ENCODE measurements at places on chromosomes 12 and 14. TPM values are rescaled to one million over a fixed set of nuclear protein-coding genes. Genes with fewer than 3 reads are reported as not detected.

- DNase-seq: peak; percentile 78
Measured at GRCh38 chr14:54652188-54652587, 85.3 kb downstream of the SAMD4A start.

TAS2R46 gene
- 0.46 TPM for total RNA-seq

C1QL4 gene
- 2.1 TPM for total RNA-seq

- no peak for DNase-seq
Measured at GRCh38 chr12:53955036-53955775, 503 bp downstream of the HOXC12 start.

DCN gene
- 1.9 TPM for total RNA-seq

SIX6 gene
- not detected for total RNA-seq

PRKD1 gene
- total RNA-seq: 8.2 TPM

GRCh38 chr14:61662437-61663311, 32.6 kb upstream of the HIF1A start:
- no peak for DNase-seq

NDUFB1 gene
- 126 TPM for total RNA-seq

GRCh38 chr12:29376118-29376517, 4.9 kb downstream of the ERGIC2 start:
- no peak for DNase-seq

GRCh38 chr12:53764615-53765014, 12.8 kb upstream of the CISTR start:
- DNase-seq: no peak

DNA sequence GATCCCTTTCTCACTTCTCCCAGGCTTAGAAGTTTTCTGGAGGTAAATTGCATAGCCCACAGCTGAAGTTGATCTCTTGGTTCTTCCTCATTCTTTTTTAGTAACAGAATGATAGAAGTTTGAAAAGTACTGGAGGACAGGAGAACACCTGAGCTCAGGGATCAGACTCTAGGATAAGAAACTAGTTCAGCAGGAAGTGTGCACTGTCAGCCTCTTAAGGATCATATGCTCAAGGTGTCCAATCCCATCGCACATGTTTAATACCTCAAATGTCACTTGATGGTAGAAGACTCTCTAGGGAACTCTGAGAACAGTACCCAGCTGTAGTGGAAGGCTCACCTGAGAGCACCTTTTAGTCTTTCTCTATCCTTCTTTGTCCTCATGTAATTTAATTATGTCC, 14.7 kb upstream of the LIMA1 start:
- DNase-seq: no peak

GRCh38 chr14:102472791-102473150, 36.8 kb downstream of the ANKRD9 start:
- DNase-seq: no peak

- no peak for DNase-seq
Measured at GRCh38 chr12:19909418-19909817, 458.9 kb upstream of the PDE3A start.

DNA sequence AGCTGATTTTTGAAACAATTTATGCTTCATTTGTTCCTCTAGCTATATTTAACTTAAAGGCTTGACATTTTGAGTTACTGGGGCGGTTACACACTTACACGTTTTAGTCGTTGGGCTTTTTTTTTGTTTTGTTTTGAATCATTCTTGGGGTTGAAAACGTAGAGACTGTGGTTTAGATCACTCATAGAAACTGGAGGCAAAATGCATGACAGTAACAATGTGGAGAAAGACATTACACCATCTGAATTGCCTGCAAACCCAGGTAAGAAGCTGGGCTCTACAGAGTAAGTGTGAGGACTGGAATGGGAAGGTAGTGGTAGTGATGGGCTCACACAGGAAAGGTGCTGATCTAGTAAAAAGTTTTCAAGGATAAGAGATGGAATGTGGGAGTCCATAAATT, at the start of gene CLEC2D:
Gene CLEC2D, plus strand, starts transcription at position 180 of the 400 bp plus-strand sequence. Its CDS starts 22 bp downstream, at position 202.
- DNase-seq: no peak

CYP27B1 gene
- 4.0 TPM for total RNA-seq

ASCL1 gene
- total RNA-seq: not detected

- DNase-seq: no peak
Measured at GRCh38 chr14:50920482-50921230, 23.6 kb downstream of the PYGL start.

DNA sequence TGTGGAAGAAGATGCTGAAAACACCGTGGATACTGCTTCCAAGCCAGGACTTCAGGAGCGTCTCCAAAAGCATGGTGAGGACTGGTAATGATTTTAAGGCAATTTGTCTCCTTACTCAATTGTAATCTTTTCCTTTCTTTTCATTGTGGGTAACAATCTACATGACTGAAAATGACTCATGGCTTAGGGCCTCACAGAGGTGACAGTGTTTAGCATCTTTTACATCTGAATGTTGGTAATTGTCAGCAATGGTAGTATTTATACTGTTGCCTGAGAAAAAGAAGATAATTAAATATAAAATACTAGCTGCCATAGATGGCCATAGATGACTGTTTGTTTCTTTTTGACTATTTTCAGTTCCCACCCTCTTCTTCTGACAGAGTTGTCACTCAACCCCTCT, 31.6 kb downstream of the TULP3 start:
- DNase-seq: no peak

DNA sequence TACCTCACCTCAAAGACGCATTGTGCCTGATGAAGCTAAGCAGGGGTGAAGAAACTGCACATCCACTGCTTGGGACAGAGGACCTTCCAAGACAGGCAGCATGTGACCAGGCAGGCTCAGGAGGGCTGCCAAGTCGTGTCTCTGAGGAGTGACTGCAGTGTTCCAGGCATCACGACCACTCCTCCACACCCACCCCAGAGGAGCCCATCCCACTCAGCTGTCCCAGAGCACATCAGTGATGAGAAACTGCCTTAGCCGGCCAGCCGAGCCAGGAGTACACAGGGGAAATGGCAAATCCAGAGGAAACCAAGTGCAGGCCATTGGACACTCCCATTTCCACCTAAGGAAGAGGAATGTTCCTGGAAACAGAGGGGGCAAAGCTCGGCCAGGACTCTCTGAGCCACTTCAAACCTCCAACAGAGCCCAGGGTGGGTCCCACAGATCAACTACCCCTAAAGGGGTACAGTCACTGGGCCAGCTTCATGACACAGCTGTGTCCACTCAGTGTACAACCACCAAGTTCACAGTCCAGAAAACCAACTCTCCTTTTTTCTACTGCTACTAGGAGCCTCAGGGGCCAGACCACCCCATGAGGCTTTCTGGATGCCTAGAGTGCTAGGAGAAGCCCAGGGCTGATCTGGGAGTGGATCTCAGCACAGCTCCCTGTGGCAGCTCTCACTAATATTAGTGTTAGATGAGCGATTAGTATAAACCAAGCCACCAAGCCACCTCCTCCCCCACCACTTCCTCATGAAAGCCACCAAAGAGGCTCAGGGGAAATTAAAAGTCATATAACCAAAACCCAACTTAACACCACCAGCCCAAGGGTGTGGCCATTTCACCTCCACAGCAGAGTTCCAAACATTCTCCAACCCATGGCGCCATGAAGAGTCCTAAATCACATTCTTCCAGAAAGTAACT, 15.4 kb downstream of the PXN start:
- no peak for DNase-seq

KRT1 gene
- total RNA-seq: not detected

PLA2G1B gene
- total RNA-seq: 0.69 TPM

DNA sequence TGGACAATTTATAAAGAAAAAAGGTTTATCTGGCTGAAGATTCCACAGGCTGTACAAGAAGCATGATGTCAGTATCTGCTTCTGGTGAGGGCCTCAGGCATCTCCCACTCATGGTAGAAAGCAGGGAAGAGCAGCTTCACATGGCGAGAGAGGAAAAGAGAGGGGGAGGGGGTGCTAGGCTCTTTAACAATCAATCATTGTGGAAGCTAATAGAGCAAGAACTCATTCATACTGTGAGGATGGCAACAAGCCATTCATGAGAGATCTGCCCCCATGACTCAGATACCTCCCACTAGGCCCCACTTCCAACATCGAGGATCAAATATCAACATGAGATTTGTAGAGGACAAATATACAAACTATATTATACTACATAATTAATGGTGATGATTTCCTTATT, 361.9 kb upstream of the FAR2 start:
- no peak for DNase-seq

APOLD1 gene
- total RNA-seq: 4.1 TPM

GRCh38 chr12:1642513-1642912, 13.5 kb downstream of the WNT5B start:
- no peak for DNase-seq

DNA sequence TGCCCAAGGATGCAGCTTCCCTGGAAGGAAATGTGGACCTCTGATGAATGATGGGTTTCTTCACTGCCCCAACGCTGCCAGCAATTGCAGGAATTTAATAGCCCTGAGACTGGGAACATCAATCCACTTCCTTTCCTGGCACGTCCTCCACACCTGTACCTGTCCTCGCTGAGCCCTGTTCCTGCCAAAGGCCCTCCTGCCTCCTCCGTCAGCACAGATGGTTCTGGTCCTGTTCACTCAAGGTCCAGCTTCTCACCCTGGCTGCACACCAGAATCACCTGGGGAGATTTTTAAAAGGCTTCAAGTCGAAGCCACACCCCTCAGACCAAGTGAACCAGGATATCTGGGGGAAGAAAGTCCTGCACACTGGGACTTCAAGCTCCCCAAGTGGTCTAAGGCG, 38.4 kb upstream of the TMEM132C start:
- no peak for DNase-seq

DNA sequence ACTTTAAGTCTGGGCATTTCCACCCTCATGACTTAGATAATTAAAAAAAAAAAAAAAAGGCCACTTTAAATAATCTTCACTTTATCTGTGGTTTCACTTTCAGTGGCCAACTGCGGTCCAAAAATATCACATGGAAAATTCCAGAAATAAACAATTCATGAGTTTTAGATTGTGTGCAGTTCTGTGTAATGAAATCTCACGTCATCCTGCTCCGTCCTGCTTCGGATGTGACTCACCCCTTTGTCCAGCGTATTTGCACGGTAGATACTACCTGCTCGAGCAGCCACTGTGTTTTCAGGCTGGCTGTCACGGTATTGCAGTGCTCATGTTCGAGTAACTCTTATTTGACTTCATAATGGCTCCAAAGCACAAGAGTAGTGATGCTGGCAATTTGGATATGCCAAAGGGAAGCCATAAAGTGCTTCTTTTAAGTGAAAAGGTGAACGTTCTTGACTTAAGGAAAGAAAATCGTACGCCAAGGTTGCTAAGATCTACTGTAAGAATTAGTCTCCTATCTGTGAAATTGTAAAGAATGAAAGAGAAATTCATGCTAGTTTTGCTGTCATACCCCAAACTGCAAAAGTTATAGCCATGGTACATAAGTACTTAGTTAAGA, 2.4 kb downstream of the E2F7 start:
- DNase-seq: peak; percentile 64

DNA sequence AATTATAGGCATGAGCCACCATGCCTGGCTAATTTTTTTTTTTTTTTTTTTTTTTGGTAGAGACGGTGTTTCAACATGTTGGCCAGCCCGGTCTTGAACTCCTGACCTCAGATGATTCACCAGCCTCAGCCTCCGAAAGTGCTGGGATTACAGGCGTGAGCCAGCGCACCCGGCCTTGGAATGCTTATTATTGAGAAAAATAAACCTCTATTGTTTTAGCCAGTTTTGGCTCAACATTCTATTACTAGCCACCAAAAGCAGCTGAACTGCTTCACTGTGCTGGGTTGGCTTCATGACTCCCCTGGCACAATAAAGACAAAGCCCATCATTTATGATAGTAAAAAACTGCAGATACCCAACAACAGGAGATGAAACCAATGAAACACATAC, 93.5 kb upstream of the CEP83 start:
- DNase-seq: no peak

GRCh38 chr12:94418517-94418916, 41.1 kb downstream of the CEP83 start:
- no peak for DNase-seq

- no peak for DNase-seq
Measured at GRCh38 chr14:26199590-26200370, 398.1 kb downstream of the NOVA1 start.

DNA sequence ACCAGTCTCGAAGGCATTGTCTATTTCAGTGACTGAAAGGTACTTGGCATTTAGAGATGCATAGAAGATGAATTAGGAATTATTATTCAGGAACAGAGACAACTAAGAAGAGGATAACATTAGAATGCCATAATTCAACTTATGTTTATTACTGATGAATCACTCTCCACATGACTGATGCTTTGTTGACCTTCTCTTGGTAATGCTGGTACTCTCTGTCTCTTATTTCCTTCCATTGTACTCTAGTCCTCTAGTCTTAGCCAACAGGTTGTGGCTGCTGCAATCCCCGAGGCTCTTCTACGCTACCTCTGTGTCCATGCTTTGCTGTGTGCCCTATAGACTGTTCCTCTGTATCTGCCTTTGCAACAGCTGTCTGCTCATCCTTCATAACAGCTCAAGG, 652.9 kb downstream of the NRXN3 start:
- no peak for DNase-seq

GRCh38 chr12:92175961-92176360, 30.3 kb upstream of the BTG1 start:
- DNase-seq: no peak

GRCh38 chr14:35412272-35413056, 7.9 kb upstream of the NFKBIA start:
- DNase-seq: no peak

DNA sequence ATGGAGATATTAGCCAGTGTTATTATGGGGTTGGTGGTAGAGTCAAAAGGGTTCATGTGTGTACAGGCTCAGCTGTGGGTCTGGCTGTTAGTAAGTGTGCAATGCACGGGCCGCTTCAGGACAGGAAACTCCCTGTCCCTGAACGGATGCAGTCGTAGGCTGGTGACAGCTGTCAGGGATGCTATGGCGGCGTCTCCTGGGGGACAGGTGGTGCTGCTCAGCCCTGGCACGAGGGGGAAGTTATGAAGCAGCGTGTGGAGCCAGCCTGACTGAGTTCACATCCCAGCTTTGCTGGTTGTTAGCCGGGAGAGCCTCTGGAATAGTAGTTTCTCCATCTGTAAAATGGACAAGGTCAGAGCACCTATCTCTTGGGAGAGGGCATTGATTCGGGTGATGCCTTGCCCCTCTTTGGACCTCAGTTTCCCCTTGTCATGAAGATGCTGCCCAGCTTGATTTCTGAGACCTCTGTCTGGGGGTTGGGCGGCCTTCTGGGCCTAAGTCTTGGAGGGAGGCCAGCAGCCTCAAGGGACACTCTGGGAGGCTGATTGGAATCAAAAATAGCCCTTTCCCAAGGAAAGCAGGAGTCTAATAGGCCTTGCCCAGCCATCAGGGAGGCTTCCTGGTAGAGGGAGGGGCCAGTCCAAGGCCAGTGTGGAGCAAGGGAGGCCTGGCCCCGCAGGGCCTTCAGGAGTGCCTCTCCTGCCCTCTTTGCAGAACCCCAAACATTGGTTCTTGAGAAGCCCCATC, 7.1 kb downstream of the ASB2 start:
- DNase-seq: no peak

GRCh38 chr14:28565345-28565744, 201.2 kb upstream of the FOXG1 start:
- DNase-seq: no peak

CATSPERB gene
- total RNA-seq: not detected

GRCh38 chr14:26191123-26191522, 406.7 kb downstream of the NOVA1 start:
- no peak for DNase-seq

- DNase-seq: no peak
Measured at GRCh38 chr14:99141236-99141635, 130.8 kb downstream of the BCL11B start.

KSR2 gene
- total RNA-seq: 0.15 TPM
